ENCODE measurements at places on chromosomes 3 and 15.

- DNase-seq = no peak
Observed at GRCh38 chr3:35602395-35602936, 36.9 kb upstream of the ARPP21 start.

DNA sequence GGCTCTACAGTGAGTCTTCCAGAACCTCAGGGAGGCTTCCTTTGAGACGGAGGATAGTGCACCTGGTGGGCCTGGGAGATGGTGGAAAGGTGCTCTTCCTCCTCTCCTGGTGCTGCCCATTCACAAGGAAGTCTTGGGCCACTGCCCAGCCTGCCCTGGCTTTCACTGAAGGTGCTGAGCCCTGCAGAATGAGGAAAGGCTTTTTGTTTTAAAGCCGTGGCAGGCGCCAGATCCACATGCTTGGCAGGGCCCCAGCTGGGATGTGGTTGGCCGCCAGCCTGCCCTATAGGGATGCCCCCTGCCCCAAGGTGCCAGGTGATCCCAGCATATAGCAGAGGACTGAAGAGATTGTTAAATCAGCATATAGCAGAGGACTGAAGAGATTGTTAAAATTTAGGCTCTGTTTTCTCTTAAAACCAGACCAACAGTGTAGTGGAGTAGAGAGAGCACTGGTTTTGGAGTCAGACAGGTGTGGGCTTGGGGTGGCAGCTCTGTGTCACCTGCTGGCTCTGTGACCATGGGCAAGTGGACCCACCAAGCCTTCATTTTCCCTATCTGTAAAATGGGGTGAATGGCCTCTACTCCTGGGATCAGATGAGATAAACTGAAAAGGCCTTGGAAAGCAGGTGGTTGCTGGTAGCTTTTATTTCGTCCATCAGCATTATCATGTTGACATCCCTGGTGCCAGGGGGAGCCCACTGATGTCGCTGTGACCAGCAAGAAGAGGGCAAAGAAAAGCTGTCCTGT, 53.3 kb downstream of the SLC6A6 start:
- DNase-seq = no peak

DNA sequence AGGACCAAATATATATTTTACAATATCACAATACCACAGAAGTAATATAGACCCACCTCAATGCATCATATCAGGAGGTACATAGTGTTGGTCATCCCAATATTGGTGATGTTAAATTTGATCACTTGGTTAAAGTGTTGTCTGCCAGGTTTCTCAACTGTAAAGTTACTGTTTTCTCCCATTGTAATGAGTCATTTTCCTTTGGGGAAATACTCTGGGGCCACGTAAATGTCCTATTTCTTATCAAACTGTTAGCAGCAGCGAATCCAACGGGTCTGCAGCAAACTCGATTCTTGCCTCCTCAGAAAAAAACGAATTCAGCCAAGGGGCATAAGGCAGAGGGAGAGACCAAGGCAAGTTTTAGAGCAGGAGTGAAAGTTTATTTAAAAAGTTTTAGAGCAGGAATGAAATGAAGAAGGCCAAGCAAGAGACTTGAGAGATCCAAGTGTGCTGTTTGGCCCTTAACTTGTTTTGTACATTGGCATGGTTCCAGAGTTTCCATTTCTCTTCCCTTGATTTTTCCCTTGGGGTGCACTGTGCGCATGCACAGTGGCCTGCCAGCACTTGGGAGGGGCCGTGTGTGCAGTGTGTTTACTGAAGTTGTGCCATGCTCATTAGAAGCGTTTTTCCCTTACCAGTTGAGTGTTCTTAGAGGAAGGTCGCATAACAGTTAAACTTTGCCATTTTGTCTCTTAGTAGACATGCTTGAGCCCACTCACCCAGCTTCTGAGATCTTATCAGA, 512.5 kb downstream of the AGBL1 start:
- no peak for DNase-seq

DNA sequence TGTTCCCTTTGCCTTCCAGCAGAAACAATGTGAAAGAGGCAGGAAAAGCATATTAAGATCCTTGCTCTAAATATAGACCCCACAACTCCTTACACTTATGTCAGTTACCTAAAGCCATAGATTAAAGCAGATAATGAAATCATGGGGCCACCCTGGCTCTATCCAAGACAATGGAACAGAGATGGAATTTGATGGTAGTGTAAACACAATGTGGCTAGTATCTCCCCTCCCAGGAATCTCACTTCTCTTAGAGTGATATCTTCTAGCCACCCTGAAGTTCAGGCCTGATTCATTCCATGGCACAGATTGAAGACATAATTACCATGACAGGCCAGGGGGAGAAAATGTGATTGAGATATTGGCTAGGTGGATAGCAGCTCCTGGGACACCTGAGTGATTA, 32.6 kb downstream of the GALNT15 start:
- no peak for DNase-seq

DNA sequence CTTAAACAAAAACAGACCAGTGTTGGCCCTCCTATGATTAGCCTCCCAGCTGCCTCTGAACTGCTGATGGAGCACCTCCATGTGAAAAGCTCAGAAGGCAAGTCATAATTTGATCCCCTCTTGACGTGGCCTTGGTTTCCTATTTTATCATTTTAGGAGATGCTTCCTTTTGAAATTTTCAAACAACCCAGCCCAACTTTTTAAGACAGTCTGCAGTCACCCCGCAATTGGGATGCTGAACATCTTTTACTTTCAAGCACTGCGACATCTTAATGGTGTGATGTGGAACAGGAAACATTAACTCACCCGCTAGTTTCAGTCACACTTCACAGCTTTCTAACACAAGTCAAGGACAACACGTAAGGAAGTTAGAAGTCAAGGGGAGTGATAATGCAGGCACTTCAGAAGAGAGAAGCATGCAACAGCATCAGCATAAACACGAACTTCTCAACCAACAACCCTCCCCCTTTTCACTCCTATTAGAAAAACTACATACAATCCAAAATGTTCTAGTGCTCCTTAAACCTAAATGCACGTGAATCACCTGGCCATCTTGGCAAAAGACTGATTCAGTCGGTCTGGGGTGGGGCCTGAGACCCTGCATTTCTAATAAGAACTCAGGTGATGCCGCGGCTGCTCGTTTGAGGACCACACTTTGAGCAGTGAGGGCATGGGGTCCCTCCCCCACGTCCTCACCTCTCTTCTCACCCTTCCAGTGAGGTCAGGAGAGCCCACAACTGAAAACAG, 161.5 kb downstream of the FOXP1 start:
- no peak for DNase-seq

- no peak for DNase-seq
Observed at GRCh38 chr3:106347350-106347749, 478.5 kb upstream of the CBLB start.

DNA sequence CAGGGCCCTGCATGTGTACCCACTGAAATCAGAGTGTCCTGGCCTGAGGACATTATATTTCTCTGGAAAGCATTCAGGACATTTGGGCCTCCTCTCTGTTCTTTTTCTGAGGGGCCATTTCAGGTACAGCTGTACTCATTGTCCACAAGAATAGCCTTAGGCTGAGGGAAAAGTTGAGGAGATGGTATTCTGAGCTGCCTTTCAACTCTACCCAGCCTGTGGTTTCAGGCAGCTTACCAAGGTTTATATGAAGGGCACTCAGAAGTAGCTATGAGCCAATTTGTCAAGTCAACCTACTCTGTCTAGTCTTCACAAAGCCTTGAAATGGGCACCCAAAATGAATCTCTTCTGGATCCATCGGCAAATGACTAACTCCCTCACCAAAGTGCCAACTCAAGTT, 9.4 kb downstream of the ATP13A4 start:
- no peak for DNase-seq

- DNase-seq = no peak
Observed at GRCh38 chr3:125160606-125161371, 51.8 kb downstream of the SLC12A8 start.

DNA sequence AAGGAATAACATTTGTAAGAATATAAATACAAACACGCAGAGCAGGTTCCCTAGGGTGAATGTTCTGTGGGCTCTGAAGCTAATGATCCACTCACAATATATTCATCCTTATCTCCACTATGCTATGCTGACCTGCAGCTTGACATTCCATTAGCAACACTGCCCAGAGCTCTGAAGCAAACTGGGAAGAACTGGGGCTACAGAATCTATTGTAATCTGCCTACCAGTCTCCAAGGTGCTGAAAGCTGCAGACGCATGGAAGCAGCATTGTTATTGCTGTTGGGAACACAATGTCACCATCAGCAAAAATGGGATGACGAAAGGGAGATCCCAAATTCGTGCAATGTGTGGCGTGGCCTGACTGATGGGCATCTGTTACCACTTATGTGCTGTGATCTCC, 316.7 kb upstream of the RORA start:
- no peak for DNase-seq
